H9 (cell line): ENCODE measurements at places on chromosomes 7 and 10.

DNA sequence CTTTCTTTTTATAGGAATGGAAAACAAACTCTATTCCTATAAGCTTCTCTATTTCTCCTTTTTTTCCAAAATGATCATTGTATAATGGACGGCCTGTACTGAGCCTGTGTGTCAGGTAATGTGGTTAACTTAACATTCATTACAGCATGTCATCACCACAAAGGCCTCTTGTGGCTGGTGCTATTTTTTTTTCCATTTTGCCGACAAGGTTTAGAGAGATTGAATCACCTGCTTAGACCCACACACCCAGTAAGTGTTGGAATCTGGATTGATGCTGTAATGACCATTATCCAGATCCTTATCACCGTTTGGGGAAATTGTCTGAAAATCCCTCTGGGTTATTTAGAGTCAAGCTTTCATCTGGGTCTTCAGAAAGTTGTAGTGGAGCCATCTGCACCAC is 18.5 kb downstream of the AKR1B15 start:
- DNase-seq, result no peak

GRCh38 chr10:76883596-76883995 is 754.0 kb downstream of the KCNMA1 start:
- no peak for DNase-seq

- no peak for DNase-seq
Measured at GRCh38 chr7:43302773-43303460, 190.5 kb downstream of the HECW1 start.

- peak; percentile 60 for DNase-seq
Measured at GRCh38 chr10:101566333-101567164, 21.5 kb downstream of the POLL start.

DNA sequence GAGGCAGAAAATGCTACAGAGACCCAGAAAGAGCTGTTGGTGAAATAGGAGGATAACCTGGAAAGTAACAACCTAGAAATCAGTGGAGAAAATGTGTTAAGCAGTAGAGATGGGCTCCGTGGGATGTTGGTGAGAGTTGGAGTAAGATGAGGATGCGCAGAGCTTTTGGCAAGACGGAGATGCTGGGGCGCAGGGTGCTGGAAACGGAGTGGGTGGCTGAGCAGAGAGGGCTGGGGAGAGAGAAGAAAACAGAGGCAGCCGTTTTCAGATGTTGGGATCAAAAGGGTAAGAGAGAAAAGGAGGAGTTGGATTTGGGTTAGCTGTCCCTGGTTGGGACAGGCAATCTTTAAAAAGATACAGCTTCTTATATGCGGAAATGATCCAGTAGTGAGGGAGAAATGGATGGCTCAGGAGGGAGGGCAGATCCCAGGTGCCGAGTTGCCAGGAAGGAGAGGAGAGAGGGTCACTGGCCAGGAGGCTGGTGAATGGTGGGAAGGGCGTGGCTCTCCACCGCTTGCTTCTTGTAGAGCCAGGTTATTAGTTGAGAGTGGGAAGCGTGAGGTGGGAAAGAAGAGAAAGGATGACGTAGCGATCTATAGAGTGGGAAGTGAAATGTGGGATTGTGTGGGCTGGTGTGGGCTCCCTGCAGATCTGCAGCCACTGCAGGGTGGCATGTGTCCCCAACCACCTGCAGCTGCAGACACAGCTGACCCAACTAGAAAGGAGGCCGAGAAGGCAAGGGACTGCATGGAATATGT is 182.2 kb upstream of the SVIL start:
- DNase-seq, result no peak

DNA sequence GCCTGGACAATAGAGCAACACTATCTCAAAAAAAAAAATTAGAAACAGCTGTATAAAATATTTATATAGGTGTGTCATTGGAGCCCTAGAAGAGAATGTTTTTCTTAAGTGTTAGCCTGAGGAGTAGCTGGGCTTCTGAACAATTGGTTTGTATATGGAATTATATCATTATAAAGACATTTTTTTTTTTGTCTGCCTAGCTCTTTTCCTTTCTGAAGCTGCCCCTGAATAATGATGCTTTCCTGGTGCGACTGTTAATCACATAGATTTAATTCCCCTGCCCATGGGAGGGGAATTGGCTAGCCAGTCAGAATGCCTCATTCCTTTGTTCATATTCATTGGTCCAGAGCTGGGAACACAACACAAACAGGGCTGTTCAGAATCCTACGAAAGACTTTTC is 13.9 kb upstream of the ABCC2 start:
- no peak for DNase-seq

DNA sequence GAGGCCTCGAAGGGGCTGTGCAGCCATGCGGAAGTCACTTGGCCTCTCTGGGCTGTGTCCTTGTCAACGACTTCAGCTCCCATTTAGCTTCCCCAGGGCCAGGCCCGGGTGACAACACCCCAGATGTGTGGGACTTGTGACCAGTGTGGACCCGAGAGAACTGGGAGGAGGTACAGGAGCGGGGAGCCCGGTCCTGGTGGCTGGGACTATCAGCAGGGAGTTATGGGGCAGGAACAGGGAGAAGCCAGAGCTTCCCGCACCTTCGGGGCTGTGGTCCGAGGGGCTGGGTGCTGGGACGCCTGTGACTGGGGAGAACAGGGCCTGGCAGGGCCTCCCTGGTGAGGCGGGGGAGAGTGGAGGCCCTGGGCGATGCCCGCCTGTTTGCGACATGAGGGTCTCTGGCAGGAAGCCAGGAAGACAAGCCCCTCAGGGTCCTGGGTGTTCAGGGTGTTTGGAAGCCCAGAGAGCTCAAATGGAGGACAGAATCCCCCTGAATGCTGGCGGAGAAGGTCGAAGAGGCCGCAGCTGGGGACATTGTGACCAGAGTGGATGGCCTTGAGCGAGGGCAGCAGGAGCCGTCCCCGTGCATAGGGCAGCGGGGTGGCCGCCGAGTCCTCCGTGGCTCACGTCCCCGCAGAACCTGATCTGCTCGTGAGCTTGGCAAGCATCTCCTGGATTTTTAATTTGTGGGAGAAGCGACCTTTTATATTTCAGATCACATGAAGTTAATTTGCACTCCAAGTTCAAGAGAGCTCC is 30.0 kb upstream of the PSMG3 start:
- no peak for DNase-seq

DNA sequence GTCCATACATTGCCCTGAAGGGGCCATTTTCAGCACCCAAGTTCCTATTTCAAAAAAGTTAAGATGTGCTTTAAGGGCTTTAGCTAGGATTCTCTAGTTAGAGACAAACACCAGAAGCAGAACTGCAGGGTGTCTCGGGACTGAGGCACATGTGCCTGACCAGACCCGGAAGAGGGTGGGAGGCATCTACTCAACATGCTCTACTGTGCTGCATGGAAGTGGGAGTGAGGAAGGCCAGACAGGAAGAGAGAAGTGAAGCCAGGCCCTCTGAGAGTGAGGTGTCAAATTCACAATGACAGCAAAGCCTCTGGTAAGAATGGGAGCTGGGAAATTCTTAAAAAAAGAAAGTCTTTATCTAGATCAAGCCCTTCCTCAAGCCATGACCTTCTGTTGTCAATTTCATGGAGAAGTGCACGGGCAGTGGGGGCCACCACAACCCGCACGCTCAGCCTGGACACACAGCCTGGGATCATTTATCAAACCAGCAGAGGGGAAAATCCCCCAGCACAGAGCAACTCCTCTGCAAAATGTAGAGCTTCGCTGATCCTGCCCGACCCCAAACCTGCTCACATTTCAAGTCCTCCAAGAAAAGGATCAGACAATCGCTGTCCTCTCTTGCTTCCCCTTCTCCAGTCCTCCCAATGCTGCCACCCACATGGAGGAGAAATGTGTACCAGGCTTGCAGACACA is 38.7 kb downstream of the PLXNA4 start:
- DNase-seq, result no peak
